SK-N-SH treated with all-trans-retinoic acid at 6 μM for 48 hours (cell line): ENCODE measurements at places on chromosomes 1 and 21.

DNA sequence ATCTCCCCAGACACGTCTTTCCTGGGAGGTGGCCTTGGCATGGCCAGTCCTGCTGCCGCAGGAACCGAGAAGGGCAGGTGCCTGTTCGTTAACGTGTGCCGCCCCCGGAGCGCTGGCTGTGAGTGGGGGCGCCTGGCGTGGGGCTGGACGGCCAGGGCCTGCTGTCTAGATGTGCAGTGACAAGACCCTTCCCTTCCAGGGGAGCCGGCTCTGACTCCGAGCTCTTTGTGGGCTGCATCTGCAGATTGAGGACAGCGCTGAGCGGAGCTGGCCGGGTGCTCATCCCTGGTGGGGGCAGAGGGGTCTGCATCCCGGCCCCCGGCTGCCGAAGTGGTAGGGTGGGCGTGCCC, 13.0 kb downstream of the COL18A1 start:
- ATAC-seq: no peak

- no peak for ATAC-seq
These were observed 498.4 kb downstream of the TTLL7 start for GRCh38 chr1:83500531-83500930.

- no peak for ATAC-seq
These were observed 85.3 kb downstream of the TRABD2B start for GRCh38 chr1:47911892-47912291.

DNA sequence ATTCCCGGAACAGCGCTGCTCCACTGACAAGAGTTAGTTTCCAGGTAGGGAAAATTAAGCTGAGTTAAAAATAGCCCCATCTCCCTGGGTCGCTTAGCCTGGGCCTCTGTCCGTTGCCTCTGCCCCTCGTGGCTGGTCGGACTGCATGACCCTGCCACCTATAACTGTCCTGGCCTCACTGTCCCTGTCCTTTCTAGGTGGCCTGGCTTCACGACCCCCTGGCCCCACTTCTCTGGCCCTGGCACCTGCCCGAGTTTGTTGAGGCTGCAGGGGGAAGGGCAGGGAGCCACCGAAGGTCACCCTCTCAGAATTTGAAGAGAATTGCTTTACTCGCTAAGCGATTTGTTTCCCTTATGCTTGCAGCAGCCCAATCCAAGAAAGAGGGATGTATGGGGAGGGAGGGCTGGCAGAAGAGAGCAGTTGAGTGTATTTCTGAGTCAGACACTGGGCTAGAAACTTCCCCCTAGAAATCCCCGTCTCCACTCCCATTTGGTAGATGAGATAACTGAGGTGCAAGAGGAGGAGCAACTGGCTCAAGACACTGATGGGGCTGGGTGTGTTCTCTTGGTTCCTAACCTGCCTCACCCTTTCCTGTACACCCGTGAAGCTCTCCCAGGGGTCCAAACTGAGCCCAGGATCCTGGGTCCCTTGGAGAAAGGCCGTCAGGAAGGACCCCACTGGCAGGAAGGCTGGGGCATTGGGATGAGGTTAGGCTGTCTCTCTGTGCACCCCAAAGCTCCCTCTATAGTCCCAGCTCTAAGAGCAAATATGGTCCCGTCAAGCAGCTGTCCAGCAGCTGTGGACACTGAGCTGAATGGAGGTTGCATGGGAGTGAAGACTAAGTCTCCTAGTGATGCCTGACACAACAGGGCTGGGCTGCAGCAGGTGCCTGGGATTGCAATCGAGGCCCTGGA, 2.9 kb upstream of the EDN2 start:
- ATAC-seq: no peak

DNA sequence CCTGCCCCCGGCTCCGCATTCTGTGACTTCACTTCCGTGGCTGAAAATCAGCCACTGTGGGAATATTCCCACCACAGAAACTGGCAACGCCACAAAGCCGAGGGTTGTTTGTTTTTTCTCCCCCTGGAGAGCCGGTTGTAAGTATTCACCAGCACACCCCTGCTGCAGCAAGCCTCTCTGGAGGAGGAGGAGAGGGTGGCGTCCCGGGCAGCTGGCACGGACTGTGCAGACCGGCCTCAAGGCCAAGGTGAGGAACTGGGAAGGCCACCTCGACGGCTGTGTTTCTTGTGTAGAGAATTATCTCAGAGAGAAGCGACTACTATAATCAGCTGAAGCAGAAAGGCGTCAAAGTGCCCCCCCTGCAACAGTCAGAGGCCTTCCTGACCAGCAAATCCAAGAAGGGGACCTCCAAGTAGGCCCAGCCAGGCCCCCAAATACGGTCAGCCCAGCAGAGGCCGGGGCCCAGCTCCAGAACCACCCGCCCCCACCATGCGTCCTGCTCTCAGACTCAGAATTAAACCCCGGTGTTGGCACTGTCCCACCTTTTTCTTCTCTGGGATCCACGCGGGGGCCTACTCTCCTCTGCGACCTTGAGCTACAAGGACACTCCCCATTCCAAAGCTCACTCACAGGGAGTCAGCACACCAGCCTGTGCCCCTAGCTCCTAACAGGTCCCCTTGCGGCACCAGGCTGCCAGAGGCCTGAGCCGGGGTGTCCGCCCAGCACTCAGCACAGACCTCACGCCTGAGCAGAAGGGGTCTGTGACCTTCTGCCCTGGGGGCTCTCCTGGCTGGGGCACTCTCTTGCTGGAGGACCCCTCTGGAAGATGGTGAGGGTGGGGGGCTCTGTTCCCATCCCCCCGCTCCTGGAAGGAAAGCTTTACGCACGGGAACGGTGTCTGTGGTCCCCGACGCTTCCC, 1.2 kb upstream of the SMIM1 start:
- ATAC-seq: no peak

DNA sequence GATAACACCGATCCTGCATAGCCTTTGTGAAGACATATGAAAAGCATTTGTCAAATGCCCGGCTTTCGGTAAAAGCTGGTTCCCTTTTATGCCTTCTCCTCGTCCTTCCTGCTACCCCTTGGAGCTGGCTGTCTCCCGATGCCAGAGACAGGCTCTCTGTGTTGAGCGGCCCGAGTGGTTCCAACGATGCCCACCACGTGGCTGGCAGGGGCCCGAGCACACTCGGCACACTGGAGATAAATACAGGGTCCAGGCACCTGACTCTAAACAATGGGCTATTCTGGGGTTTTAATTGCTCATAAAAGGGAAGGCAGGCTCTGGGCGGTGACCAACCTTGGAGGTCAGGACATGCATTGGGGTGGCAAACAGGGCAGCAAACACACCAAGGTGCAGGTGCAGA, 207.1 kb downstream of the HIVEP3 start:
- ATAC-seq: no peak

DNA sequence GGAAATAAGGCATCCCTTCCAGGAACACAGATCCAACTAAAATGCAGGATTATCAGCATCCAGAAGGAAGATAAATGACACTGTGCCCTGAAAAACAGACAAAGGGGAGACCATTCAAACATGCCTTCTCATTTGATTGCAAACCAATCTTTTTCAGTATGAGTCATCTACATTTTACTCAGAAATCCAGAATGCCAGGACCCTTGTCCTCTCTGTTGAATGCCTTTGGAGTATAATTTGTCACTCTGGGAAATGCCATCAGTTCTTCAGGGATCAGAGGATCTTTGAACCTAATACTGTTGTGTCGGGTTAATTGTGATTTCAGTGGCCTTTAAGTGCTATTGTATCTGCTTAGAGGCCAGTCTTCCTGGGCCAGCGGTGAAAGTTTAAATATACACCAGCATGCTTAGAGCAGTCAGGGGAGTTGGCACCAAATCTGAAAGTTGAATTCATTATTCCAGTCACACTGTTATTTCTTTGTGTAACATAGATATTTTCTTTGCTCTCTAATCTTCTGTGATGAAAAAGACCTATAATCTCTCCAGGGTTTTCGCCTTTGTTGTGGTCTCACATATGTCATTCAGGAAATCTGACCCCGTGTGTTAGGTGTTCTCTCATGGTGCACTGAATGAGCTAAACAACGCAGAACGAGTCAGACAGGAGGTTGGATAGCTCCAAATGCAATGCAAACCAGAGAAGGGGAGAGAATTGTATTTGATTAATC, 364.8 kb upstream of the SGIP1 start:
- peak; percentile 79 for ATAC-seq

- no peak for ATAC-seq
These were observed 18.5 kb downstream of the ILDR2 start for GRCh38 chr1:166956872-166957271.
